ENCODE measurements at places on chromosomes 12 and 14.

DNA sequence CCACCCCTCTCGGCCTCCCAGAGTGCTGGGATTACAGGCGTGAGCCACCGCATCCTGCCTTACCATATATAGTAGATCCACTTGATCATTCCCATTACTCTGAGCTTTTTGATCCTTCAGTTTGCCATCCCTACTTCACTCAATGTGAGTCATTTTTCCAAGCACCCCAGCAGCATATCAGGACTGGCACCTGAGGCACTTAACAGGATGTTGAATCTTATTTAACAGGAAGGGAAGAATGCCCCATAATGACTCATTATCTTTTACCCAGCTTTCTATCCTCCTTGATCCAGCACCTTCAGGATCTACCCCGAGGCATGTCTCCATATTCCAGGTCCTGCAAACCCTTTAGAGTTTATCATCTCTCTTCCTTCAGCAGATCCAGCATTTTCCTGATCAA, 84.9 kb upstream of the CMKLR1 start:
- DNase-seq, result no peak

- no peak for DNase-seq
These were observed 2.2 kb downstream of the CERS5 start for GRCh38 chr12:50164963-50165362.

GRCh38 chr12:32266756-32267155, 132.6 kb upstream of the FGD4 start:
- no peak for DNase-seq

- DNase-seq, result no peak
These were observed 44.5 kb downstream of the GTF2A1 start for GRCh38 chr14:81176241-81176640.

GRCh38 chr14:87079416-87079815, 913.6 kb downstream of the GALC start:
- DNase-seq, result no peak

DNA sequence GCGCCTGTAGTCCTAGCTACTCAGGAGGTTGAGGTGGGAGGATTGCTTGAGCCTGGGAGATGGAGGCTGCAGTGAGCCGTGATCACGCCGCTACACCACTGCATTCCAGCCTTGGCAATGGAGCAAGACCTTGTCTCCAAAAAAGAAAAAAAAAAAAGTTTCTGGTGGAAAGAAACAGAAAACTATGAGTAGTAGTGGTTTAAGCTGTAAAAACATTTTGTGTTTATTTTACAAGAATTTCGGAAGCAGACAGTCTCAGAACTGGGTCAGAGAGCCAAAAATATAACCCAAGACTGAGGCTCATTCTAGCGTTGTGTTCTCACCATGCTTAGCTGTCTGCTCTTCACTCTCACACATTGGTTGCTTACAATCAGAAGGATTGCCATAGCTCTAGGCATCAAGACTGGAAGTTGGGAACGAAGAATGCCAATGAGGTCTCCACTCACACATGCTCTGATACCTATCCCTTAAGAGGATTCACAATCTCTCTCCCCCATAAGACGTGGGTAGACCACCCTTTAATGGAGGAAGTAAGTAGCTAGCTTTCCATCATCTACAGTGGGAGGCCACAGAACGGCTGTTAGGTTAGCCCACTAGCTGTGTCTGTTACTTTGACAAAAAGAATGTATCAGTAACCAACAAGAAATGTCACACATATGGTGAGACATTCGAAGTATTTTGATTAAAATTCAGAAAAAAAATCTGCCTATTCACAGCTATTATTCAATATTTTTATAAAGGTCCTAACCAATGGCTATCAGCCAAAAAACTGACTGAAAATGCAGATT, 117.6 kb upstream of the RASSF8 start:
- DNase-seq, result no peak

DNA sequence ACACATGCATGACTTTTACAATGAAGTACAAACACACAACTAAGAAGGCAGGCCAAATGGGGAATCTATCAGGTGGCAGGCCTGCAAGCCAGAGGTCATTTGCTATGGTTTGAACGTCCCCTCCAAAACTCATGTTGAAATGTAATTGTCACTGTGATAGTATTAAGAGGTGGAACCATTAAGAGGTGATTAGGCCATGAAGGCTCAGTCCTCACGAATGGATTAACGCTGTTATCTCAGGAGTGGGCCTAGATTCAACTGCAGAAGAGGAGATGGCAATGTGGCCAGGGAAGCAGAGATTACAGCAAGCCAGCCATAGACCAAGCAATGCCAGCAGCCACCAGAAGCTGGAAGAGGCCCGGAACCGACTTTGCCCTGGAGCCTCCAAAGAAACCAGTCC, 13.5 kb upstream of the ACTR6 start:
- no peak for DNase-seq

GRCh38 chr14:19823765-19824164, 20.2 kb downstream of the OR4N2 start:
- DNase-seq, result no peak

GRCh38 chr14:105143451-105144025, 25.0 kb downstream of the JAG2 start:
- DNase-seq, result no peak

GRCh38 chr14:22510527-22511110, 78.4 kb downstream of the DAD1 start:
- DNase-seq, result no peak

DNA sequence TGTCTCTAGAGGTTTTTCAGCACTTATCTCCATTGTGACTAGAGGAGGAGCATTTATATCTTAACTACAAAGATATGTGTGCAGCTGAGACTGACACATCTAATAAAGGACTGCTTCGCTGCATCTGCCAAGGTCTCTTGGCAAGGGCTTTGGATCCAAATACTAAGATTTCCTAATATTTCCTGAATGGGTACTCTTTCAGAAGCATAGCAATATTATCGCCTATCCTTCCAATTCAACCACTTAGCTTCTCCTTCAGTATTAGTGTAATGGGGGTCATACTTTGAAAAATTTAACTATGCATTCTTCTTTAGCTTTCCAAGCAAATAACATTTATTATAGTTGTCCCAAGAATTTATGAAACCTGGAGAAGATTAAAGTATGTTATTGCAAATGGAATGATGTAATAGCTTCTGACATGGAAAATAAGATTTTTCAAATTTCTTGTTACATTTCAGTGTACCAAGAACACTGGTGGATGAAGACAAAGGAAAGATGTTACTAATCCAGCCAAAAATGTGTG, 243.0 kb upstream of the PDE3A start:
- no peak for DNase-seq

DNA sequence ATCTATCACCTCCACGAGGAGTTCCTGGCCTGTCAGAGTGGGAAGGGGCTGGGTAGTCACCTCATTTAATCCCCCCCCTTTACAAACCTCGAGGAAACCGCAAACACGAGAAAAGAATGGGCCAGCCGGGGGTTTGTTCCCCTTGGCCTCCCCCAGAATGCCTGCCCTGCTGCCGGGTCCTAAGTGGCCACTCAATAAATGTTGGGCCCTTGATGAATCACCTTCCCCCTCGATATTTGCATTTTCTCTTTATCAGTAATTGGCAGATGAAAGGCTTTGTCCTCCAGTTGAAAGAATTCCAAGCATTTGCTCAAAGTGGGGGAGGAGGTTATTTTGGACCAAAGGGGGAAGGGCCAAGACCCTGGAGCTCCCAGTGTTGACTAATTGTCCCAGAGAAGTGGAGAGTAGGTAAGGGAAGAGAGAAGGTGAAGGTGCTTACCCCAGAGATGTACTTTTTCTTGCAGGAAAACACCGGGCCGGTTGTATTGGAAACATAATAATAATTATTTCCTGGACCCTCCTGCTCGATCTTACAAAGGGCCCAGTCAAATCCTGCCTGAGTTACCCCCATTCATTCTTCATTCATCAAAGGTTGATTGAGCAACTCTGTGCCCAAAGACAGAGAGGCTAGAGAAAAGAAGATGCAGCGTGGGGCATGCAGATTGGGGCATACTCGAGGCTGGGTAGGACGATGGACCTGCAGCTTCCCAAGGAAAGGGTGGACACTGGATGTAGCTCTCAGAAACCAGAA, 1.9 kb upstream of the KDM2B start:
- no peak for DNase-seq

DNA sequence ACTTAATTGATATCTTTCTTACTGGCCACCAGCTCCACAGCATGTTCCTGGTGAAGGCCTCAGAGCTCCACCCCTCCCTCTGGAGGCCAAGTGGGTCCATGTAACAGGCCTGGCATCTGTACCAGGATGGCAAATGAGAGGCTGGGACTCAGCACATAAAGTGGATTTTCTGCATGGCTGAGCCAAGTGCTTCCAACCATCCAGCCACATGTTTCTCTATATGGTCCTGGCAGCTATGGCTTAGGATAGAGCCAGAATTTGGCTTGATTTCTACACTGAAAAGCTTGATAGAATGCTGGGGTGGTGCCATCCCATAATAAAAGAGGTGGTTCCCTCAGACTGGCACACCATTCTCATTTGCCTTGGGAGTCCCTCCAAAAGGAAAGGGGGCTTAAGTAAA, 94.1 kb downstream of the PAX9 start:
- no peak for DNase-seq

DNA sequence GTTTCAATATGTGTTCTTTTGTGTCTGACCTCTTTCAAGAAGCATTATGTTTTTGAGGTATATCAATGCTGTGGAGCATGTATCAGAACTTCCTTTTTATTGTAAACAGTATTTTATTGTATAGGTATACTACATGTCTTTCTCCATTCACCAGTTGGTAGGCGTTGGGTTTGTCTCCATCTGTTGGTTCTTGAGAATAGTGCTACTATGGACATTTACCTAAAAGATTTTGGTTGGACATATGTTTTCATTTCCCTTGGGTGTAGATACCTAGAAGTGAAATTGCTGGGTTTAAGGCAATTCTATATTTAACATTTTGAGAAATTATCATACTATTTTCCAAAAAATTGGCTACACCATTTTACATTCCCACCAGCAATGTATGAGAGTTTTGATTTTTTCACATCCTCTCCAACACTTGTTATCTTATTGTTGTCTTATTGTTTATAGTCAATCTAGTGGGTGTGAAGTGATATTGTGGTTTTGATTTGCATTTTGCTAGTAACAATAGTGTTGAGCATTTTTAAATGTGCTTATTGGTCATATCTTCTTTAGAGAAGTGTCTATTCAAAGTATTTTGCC, 409.2 kb downstream of the IPO8 start:
- DNase-seq, result no peak

DNA sequence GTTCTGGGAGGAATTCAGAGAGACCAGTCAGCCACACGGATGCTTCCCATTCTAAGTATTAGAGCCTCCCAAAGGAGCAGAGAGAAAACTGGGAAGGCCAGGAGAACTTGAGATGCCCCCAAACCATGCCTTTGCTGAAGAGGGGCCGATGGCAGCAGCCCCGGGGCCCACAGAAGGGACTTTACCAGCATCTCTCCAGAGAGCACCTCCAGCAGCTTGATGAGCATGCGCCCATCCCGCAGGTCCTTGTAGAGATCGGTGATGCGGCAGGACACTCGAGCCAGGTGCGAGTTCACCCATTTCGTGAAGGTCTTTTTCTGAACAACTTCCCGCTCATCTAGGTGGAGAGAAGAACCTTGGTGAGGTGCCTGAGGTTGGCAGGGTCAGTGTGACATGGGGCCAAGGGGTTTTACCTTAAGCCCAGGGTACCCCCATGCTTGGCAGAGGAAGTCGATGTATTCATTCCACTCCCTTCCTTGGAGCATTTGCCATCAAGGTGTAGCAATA, 74.9 kb downstream of the SPTB start:
- no peak for DNase-seq

GRCh38 chr12:46554460-46554859, 181.9 kb upstream of the SLC38A2 start:
- DNase-seq, result no peak

DNA sequence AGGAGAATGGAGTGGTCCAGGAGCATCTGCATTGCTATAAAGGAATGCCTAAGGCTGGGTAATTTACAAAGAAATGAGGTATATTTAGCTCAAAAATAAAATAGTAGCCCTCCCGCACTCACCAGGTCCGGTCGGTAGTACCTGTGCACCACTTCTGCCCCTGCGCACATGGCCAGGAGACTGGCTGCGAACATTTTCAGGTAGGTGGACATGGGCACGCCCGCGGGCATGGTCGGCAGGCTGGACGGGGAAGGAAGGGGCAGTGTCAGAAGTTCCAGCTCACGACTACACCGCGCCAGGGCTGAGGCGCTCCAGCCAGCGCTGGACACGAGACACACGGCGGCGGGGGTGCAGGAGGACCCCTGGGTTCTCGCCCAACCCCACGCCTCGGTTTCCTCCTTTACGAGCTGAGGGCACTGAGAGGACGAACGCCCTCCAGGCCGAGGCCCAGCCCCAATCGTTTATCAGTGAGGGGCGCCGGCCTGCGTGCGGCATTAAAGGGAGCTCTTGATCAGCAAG, 9.1 kb upstream of the TDG start:
- no peak for DNase-seq

DNA sequence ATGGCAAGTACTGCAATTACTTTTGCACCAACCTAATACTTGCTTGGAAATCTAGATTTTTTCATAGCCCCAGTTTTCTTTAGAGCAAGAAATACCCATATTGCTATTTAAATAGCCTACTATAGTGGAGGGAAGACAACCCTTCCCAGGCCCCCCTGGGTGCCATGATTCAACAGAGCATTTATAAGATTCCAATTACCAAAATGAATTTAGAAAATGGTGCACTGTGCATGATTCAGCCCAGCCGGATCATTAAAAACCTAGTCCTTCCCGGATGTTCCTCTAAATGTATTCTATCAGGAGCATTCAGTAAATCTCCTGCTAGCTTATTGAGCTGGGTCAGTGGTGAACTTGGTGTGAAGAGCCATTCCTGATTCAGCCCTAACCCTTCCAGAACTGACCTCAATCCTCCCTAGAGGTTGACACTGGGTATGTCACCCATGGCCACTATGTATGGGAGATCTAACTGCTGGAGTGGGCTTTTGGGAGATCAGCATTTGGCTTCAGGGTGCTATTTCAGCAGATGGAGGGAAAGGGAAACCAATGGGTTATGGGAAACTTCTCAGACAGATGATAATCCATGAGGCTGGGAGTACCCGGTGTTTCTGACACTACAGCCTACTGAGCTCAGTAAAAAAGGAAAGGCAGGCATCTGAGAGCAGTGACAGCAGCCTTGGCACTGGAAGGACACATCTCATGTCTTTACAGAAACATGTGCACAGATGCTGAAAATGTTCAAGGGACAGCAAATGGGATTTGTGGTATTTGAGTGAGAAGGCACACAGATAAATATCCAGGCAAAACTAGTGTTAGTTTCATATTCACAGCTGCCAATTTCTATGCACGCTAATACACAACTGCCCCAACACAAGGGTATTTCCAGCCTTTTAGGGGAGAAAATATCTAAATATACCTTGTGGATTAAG, 258.9 kb downstream of the DPF3 start:
- no peak for DNase-seq

DNA sequence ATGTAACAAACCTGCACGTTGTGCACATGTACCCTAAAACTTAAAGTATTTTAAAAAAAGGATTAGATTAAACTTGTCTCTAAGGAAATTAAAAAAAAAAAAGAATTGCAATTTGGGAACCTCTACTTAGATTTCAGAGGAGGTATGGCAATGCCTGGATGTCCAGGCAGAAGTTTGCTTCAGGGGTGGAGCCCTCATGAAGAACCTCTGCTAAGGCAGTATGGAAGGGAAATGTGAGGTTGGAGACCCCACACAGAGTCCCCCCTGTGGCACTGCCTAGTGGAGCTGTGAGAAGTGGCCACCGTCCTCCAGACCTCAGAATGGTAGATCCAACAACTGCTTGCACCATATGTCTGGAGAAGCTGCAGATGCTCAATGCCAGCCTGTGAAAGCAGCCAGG, 279.6 kb upstream of the CCDC196 start:
- no peak for DNase-seq
